ENCODE measurements at places on chromosomes 6 and 20.

DNA sequence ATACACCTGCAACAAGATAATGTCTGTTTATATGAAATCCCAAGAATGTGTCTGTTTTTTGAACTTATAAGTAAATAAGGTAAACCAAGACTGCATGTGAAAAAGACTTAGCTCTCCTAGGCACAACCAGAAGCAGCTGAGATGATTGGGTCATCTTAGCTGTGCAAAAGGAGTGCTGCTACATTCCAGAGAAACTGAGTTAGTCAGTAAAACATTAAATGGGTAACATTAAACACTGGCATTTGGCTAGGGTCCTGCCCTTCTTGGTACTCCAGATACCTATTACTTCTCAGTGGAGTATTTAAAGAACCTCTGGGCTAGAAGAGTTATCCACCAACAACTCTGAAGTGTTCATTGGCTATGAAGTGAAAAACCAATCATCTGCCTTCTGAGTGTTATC lies 47.8 kb downstream of the ILRUN start:
- DNase-seq, result no peak

DNA sequence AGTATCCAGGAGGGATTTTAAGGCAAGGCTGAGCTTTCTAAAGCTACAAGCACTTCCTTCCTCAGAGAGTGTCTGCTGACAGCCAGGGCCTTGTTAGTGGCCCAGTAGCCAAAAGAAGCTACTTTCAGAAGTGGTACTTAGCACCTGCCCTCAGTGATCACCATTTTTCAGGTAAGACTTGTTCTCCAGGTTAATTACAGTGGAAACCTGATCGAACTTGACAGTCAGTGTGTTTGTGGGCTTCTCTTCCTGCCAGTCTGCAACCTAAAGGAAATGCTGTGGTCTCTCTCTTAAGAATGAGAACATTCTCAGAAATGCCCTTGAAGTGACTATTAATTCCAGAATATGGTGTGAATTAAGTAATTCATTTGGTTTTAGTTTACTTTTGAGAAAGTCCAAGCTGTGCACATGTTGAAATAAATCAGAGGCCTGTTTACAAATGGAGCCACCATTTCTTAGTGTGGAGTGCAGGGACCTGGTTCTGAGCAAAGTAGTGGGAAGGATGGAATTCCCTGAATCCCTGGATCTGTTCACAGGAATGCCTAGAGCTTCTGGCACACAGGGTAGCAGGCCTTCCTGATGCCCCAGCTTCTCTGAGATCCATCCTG lies 185.3 kb upstream of the AGPAT4 start:
- no peak for DNase-seq

DNA sequence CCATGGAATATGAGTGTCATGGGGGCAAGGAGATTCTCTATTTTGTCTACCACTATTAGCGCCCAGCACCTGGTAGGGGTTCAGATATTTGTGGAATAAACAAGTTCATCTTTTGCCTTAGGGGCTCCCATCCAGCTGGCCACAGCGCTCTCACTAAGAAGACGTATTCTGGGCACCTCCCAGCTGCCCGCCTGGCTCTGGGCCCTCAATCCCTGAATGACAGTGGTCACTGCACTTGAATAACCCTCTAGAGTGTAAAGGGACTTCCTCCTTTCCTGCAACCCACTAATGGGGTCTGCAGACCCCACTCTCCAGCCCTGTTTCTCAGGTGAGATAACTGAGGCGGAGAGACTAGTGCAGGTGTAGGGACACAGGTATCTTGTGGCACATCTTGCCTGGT lies 36.2 kb downstream of the SNX5 start:
- no peak for DNase-seq

- no peak for DNase-seq
These were observed 51.0 kb downstream of the ABHD12 start for GRCh38 chr20:25339608-25340007.

DNA sequence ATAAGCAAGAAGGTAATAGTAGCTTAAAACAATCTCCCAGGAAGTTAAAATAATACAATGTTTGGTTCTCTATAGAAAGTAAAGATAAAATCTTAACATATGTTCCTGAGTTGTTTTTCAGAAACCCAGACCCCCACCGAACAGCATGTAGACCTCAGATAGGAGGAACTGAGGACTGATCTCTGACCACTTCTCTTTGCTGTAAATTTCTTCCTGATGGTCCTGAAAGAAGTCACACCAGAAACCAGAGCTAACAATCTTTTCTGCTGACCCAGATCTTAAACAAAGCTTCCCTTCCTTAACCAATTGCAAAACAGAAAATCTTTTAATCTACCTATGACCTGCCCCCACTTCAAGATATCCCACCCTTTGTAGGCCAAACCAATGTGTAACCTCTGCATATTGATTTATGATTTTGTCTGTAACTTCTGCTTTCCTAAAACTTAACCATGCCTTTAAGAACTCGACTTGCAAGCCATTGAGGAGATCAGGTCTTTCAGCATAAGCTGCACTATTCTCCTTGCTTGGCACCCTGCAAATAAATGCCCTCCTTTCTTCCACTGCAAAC lies 21.9 kb upstream of the BEND6 start:
- DNase-seq, result no peak

- DNase-seq, result no peak
These were observed 32.0 kb downstream of the TTLL2 start for GRCh38 chr6:167356874-167357273.

DNA sequence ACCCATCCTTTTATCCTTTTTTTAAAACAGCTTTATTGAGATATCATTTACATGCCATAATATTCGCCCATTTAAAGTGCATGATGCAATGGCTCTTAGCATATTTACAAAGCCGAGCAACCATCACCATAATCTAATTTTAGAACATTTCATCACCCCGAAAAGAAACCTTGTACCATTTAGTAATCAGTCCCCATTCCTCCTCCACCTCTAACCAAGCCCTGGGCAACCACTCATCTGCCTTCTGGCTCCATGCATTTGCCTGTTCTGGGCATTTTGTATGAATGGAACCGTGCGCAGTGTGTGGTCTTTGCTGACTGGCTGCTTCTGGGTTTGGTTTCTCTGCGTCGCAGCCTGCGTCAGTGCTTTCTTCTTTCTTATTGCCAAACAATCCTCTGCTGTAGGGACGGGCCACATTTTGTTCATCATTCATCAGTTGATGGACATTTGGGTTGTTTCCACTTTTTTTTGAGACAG lies 10.2 kb upstream of the EEF1A2 start:
- DNase-seq, result no peak

Measured in DMS79 (cell line).